Caco-2 (cell line): ENCODE measurements at places on chromosomes 6 and 20. TPM values are rescaled to one million over a fixed set of nuclear protein-coding genes. Genes with fewer than 3 reads are reported as not detected.

DNA sequence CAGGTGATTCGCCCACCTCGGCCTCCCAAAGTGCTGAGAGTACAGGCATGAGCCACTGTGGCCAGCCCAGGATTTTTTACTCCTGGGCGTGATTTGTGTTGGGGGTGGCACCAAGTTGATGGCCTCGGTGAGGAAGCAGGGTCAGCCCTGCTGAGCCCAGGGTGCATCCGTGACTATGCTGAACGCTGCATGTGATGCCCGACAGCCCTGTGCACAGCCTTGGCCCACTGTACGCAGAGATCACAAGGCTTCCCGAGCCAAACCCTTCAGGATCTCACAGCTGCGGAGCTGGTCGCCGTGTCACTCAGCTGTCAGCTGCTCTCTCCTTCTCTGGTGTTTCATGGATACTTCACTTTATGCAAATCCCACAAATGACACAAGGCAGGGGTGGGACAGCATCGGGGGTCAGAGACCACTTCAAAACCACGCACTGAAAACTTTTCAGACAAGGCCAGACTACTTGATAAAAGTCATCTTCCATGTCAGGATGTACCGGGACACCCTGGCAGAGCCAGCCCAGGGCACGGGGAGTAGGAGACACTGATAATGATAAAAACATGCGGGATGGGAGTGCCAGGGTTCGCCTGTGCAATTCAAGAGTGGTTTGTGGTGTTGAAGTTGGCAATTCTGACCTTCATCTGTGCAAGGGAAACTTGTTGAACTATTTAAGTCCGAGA lies 31.2 kb upstream of the RPS6KA2 start:
- DNase-seq = no peak
- no peaks in the 10 kb centered on the region for H3K36me3 ChIP-seq
- H3K27ac ChIP-seq = no peak overlapping the region
- no peak overlapping the region for H3K4me3 ChIP-seq

- H3K4me3 ChIP-seq = no peak overlapping the region
- no peaks in the 10 kb centered on the region for H3K4me1 ChIP-seq
- no peak overlapping the region for H3K27ac ChIP-seq
- DNase-seq = no peak
- no peaks in the 10 kb centered on the region for H3K36me3 ChIP-seq
These were observed 38.0 kb upstream of the ECHDC1 start for GRCh38 chr6:127381384-127381783.

DNA sequence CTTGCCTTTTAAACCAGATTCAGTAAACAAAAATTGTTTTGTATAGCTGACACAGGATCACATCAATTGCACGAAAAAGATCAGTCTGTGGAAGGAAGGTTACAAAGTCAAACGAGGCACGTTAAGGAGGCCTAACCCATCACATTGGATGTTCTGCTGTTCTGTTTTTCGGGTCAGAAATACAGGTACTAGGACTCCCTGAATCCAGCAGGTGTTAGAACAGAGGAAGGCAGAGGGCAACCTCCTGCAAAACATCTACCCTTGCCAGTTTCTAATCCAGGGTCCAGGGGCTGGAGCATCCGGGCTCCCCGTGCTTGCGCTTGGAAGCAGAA lies 64.6 kb downstream of the PLG start:
- H3K36me3 ChIP-seq = no peaks in the 10 kb centered on the region
- no peak overlapping the region for H3K27ac ChIP-seq
- DNase-seq = no peak

DNA sequence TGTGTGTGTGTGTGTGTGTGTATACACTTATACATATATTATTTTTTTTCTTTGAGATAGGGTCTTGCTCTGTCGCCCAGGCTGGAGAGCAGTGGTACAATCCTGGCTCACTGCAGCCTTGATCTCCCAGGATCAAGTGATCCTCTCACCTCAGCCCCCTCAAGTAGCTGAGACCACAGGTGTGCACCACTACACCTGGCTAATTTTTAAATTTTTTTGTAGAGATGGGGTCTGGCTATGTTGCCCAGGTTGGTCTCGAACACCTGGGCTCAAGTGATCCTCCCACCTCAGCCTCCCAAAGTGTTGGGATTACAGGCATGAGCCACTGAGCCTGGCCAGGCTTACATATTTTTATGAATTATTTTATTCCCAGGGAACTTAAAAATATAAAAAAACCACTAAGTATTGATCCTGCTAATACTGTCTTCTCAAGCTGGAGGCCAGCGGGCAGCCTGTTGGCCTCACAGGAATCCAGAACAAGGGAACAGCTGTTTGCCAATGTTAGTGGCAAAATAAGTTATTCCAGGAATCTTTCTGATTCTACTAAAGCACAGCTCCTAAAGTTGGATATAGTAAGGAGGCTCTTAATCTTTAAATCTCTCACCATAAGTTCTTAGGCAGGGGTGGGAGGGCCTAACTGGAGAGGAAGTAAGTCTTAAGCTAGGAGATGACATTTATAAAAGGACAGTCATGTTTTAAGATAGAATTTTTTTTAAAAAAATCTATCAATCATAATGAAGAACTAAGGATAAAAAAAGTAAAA lies 135.5 kb upstream of the NUP153 start:
- no peak for DNase-seq
- H3K36me3 ChIP-seq = no peaks in the 10 kb centered on the region
- no peak overlapping the region for H3K27ac ChIP-seq
- no peaks in the 10 kb centered on the region for H3K27me3 ChIP-seq
- H3K4me3 ChIP-seq = no peak overlapping the region

GRCh38 chr6:44915111-44915510 lies 413.0 kb upstream of the RUNX2 start:
- no peaks in the 10 kb centered on the region for H3K36me3 ChIP-seq
- H3K27me3 ChIP-seq = no peaks in the 10 kb centered on the region
- no peak overlapping the region for H3K27ac ChIP-seq
- DNase-seq = no peak
- H3K4me3 ChIP-seq = no peak overlapping the region

GRCh38 chr6:110597761-110598160 lies 121.3 kb upstream of the SLC22A16 start:
- no peak overlapping the region for H3K4me3 ChIP-seq
- DNase-seq = no peak
- H3K27me3 ChIP-seq = no peaks in the 10 kb centered on the region
- H3K27ac ChIP-seq = no peak overlapping the region
- no peaks in the 10 kb centered on the region for H3K4me1 ChIP-seq
- H3K36me3 ChIP-seq = no peaks in the 10 kb centered on the region

DNA sequence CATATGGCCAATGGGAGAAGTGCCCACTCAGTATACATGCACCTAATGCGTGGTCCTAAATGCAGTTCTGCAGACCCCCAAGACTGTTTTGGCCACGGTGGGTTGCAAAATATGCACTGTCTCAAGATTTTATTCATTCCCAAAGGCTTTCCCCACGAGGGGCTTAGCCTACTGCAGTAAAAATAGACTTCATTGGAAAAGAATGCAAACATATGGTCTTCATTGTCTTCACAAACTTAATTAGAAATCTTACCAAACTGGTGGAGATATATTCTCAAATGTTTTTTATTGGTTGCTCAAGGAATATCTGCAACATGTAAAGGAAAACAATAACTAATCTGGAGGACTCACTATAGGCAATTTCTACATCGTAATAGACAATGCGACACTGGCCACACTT lies 31.6 kb upstream of the PRL start:
- H3K4me1 ChIP-seq = no peaks in the 10 kb centered on the region
- no peak overlapping the region for H3K4me3 ChIP-seq
- no peak overlapping the region for H3K27ac ChIP-seq

DNA sequence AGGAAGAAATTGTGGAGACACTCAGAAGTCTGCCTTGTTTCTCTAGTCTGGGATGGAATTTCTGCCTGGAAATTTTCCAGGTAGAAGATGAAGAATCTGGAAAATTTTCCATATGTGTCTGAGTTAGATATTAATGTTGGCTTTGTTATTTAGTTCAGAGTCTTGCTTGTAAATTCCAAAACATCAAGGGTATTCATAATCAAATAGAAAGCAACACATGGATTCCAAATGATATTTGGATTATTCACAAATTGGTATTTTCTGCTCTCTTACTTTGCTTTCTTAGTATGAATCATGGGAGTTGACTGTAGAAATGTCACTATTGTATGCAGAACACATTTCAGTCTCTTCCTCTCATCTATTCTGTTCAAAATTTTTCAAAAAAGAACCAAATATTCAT lies 116.0 kb downstream of the GRIK2 start:
- no peaks in the 10 kb centered on the region for H3K36me3 ChIP-seq
- H3K27ac ChIP-seq = no peak overlapping the region
- H3K27me3 ChIP-seq = no peaks in the 10 kb centered on the region
- no peak overlapping the region for H3K4me3 ChIP-seq
- DNase-seq = no peak
- H3K4me1 ChIP-seq = no peaks in the 10 kb centered on the region

DNA sequence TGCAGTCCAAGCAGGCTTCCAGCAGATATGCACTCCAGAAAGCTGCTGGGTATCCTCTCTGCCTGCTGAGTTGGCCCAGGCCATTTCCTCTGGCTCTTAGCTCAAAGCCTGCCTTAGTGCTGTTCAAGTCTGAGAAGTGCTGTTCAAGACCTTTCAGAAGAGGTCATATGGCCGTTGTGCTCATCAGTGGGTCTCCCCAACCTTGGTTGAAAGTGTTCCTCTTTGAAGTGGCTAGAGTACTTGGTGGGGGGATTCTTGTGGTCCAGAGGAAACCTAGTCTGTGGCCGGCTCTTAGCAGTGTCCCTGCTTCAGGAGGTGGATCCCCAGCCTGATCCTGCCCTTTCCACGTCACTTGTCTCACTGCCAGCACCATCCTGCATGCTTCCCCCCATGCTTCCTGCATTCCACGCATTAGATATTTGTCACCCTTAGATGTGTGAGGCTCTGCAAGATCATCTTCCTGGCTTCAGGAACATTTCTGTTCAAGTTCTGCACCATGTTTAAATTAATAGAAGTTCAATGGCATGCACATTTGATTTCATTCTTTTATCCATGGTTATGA lies 105.0 kb downstream of the FIG4 start:
- no peaks in the 10 kb centered on the region for H3K27me3 ChIP-seq
- no peak overlapping the region for H3K27ac ChIP-seq
- no peak overlapping the region for H3K4me3 ChIP-seq
- peaks cover 33% of the 10 kb centered on the region for H3K4me1 ChIP-seq

DNA sequence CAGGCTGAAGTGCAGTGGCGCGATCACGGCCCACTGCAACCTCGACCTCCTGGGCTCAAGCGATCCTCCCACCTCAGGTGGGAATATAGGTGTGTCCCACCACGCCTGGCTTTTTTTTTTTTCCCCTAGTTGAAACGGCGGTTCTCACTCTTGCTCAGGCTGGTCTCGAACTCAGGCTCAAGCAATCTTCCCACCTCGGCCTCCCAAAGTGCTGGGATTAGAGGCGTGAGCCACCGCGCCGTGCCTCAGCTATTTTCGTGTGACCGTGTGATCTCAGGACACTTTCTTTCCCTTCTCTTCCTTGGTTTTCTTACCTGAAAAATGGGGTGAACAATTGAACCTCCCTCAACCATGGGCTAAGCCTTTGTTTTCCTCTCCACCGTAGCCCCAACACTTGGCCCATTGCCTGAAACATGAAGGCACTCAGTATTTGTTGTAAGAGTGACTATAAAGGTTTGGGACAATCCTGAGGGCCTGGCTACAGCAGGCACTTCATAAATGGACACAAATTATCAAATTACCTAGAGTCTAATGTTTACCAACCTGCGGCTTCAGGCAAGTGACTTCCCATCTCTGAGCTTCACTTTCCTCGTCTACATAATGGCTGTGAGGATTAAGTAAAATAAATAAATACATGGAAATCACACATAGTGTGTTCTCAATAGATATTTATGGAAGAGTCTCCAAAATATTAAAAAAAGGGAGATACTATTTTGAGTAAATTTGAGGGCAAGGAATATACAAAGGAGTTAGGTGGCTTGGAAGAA lies 31.4 kb upstream of the ID1 start:
- H3K27ac ChIP-seq = peak overlapping the region; percentile 98
- H3K4me3 ChIP-seq = peak overlapping the region; percentile 56
- H3K27me3 ChIP-seq = no peaks in the 10 kb centered on the region
- H3K36me3 ChIP-seq = no peaks in the 10 kb centered on the region
- H3K4me1 ChIP-seq = peaks cover 24% of the 10 kb centered on the region

DNA sequence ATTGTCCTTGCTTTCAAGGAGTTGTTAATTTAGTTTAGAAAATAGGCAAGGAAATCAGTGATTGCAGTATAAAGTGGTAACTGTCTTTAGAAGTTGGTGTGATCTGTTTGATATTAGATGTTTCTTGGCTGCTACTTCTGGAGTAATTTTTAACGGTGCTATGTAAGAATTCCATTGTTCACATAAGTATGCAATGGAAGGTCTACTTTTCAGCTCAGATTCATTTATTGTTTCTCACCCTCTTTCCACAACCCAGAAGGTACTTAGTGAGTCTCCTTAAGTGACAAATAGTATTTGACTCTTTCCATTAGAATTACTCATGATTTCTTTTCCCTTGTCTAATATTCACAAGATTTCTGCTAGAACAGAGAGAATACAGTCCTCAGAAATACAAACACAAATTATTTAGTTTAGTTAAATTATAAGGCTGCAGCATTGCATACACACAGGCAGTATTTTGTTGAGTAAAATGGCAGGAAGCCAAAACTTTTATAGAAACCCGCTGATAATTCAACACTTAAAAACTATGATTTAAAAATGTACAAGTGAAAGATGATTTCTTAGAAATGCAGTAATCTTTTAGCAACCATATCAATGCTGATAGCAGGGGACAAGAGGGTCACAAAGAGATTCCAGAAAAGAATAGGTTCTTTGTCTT lies 554.3 kb downstream of the CD109 start:
- no peaks in the 10 kb centered on the region for H3K27me3 ChIP-seq
- DNase-seq = no peak
- H3K27ac ChIP-seq = peak overlapping the region; percentile 63
- no peak overlapping the region for H3K4me3 ChIP-seq
- no peaks in the 10 kb centered on the region for H3K36me3 ChIP-seq

DNA sequence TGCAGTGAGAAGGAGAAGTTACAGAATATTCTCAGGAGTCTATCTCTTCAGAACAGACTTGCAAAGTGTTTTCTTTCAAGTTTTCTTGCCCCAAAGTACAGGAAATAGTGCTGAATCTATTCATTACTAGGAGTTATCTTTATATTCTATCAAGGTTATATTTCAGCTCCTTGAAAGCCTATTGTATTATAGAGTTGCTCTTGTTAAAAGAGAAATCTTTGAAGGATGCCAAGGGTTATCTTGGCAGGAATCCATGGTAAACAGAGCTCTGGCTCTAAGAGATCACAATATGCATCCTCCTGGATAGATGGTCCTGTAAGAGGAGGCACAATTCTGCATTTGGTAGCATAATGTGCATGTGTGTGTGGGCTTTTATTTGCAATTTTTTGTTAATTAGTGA lies 21.2 kb upstream of the SNRPB2 start:
- H3K36me3 ChIP-seq = no peaks in the 10 kb centered on the region
- no peaks in the 10 kb centered on the region for H3K4me1 ChIP-seq
- no peak for DNase-seq
- no peak overlapping the region for H3K4me3 ChIP-seq
- H3K27me3 ChIP-seq = no peaks in the 10 kb centered on the region

CSTF1 gene
- 97.0 and 101 TPM in 2 replicates for total RNA-seq

ENPP1 gene
- total RNA-seq = 4.6 and 4.8 TPM in 2 replicates

OXT gene
- 1.9 and 2.7 TPM in 2 replicates for total RNA-seq

ROMO1 gene
- 354 and 357 TPM in 2 replicates for total RNA-seq

KIF6 gene
- total RNA-seq = not detected in 2 replicates

KCNB1 gene
- 0.09 TPM in 1 of 2 replicates, not detected in the other for total RNA-seq

KAT14 gene
- total RNA-seq = 77.1 and 83.2 TPM in 2 replicates

ZBTB12 gene
- total RNA-seq = 9.6 and 11.7 TPM in 2 replicates

PRSS16 gene
- 16.4 and 16.5 TPM in 2 replicates for total RNA-seq
